Foreskin melanocyte (primary cell): ENCODE measurements at places on chromosomes 6 and 20.

GRCh38 chr6:85476532-85476931, 26.6 kb downstream of the NT5E start:
- DNase-seq = no peak

DNA sequence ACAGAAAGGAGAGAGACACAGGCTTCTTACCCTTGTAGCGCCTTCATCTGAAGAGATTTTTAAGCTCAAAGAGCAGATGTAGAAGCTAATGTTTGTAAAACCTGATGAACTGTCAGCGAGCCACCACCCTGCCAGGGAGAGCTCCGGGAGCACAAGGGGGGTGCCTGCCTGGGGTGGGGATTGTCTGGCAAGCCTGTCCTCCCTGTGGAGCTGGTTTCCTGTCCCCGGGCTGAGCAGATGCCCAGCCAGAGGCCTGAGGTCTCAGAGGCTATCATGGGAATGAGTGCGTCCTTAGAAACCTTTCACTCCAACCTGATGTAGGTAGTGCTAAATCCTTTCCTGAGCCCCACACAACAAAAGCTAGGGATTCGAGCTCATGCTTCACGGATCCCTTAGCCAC, 41.9 kb upstream of the NR2E1 start:
- DNase-seq = no peak

- DNase-seq = peak; percentile 46
Measured at GRCh38 chr20:47150403-47151152, 205.9 kb downstream of the ZMYND8 start.

DNA sequence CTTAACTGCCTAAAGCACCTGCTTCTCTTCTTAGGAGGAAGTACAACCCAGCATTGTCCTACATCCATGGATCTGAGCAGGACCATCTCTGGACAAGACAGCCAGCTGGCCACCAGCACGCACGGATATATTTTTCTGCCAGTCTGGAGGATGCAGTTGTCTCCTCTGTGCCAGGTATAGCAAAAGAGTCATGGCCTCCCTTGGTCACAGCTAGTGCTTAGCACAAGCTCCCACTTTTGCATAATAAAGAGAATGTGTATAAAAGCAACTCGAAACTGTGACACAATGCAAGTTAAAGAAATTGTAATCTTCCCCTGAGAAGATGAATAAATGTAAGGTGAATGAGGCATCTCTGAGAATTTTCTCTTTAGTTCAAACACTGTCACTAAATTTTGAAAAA, 267.8 kb upstream of the MANEA start:
- no peak for DNase-seq

- no peak for DNase-seq
Measured at GRCh38 chr20:4190792-4191519, 175.6 kb upstream of the RNF24 start.
